ENCODE measurements at places on chromosomes 2 and 18.

GRCh38 chr2:127504552-127505430, 21.5 kb downstream of the IWS1 start:
- no peak for DNase-seq

DNA sequence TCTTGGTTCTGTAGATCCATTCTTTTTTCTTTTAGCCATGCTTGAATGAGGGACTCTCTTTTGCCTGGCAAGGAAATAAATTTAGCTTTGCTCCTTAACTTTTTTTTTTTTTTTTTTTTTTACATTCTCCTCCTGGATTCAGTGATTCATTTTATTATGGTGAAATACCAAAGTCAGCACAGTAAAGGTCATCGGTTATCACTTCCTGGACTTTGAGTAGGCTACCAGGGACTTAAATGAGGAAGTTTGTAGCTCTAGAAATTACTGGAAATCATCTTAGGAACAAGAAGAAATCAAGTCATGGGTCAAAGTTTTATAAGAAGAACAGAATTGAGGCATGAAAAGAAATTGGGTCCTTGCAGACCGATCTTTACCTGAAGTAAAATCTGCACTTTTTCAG, 75.0 kb downstream of the SOCS6 start:
- DNase-seq = peak; percentile 39

DNA sequence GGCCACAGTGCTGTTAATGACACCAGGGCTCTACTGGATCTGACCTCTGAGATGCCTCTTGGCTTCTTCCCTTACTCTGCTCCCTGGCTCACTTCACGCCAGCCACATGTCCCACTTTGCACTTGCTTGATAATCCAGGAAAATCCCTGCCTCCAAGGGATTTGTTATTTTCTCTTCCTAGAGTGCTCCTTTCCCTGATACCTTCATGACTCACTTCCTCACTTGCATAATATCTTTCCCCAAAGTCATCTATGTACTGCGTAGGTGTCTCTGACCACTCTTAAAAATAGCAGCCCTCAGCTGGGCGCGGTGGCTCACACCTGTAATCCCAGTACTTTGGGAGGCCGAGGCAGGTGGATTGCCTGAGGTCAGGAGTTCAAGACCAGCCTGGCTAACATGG, 572.3 kb downstream of the PLCL1 start:
- peak; percentile 89 for DNase-seq

DNA sequence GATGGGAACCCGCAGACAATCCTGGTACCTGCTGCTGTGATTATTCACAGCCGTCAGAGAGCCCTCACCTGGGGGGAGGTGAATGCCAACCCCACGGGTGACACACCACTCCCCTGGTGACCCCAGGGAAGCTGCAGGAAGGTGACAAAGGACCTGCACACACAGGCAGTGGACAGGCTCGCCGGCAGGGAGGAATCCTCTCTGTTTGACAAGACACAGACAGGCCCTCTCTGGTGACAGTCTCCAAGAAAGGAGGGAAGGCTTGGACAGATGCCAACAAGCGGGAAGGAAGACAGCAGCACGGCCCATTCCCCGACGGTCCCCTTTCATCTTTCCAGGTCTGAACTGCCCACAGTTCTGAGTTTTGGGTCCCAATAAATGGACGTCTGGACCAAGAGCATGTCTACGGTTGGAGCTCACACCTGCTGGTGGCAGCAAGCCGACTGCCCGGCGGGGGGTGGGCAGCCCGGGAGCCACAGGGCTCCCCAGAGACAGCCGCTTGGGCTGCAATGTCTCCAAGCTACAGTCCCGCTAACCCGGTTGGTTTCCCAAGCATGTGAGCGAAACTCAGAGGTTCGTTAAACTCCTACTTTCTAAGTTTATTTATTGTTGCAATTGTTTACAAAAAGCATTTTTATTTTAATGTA, 31.8 kb downstream of the HDAC4 start:
- DNase-seq = no peak
